Putamen (tissue), 1 donor: ENCODE measurements at places on chromosomes 3 and 15.

- no peak for DNase-seq
These were observed 126.1 kb upstream of the ABHD17C start for GRCh38 chr15:80568876-80569605.

DNA sequence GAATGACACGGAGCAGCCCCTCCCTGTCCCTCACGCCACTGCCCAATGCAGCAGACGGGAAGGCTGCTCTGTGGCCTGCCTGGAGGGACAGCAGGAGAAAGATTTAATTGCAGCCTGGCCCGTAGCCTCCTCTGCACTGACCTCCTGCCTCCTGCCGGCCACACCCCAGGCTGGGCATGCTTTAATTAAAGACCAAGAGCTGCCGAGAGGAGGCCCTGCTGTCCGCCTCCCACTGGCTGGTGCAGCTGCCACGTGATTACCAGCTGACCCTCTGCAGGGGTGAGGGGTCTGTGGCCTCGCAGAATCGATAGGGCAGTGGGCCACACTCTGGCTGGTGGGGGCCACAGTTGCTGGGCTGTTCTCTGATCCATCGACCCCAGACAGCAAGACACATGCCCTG, 100.2 kb upstream of the PRR23E start:
- DNase-seq, result no peak

- no peak for DNase-seq
These were observed 37.7 kb upstream of the KLHL25 start for GRCh38 chr15:85832394-85832793.

- no peak for DNase-seq
These were observed 394.6 kb upstream of the IL12A start for GRCh38 chr3:159593927-159594605.

DNA sequence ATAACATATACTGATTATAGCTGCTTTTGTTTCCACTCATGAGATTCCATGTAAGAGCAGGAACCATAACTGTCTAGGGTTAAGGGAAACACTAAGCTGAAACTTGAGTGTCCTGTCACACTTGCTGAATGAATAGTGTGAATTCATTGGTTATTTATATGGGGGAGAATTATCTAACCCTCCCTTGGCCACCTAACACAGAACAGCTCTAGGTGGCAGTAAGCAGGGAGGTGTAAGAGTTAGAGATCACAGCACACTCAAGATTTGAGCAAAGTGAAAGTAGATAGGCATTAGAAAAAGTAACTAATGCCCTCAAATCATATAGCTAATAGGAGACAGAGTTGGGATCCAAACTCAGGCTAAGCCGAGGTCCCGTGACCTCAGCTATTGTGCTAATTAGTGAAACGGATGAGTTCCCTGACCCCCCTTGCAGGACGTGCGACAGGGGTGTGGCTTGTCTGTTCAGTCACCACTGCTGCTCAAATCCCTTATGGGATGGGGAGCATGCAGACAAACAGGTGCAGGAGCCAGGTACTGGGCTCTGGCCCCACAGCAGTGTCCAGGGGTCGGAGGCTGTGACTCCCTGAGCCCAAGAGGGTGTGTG, 27.7 kb upstream of the ANO10 start:
- no peak for DNase-seq

DNA sequence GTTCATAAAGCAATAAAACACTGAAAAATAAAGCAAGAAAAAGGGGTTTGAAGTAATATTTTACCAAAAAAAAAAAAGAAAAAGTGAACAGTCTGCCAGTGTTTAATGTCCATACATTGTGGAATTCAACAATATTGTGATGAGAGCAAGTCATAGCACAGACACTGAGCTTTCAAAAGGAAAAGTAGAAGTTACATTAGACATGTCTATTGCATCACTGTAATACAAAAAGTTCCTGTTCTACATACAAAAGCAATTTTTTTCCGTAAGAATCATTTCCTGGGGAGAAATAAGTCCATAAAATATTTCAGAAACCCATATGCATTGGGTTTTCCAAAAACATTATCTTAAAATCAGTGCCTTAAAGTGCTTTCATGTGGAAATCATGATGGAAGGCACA, 11.8 kb upstream of the HDC start:
- DNase-seq, result no peak

GRCh38 chr15:47135267-47135666, 582.0 kb upstream of the SEMA6D start:
- DNase-seq, result no peak

GRCh38 chr3:34263101-34263621, 464.7 kb downstream of the PDCD6IP start:
- no peak for DNase-seq

GRCh38 chr3:42805141-42805821, 991 bp upstream of the HIGD1A start:
- DNase-seq, result peak; percentile 4

- DNase-seq, result no peak
These were observed 24.8 kb downstream of the TPM1 start for GRCh38 chr15:63067306-63067705.

GRCh38 chr3:125349556-125350165, 25.5 kb downstream of the ZNF148 start:
- no peak for DNase-seq

GRCh38 chr3:140384028-140384771, 293.7 kb upstream of the TRIM42 start:
- no peak for DNase-seq

DNA sequence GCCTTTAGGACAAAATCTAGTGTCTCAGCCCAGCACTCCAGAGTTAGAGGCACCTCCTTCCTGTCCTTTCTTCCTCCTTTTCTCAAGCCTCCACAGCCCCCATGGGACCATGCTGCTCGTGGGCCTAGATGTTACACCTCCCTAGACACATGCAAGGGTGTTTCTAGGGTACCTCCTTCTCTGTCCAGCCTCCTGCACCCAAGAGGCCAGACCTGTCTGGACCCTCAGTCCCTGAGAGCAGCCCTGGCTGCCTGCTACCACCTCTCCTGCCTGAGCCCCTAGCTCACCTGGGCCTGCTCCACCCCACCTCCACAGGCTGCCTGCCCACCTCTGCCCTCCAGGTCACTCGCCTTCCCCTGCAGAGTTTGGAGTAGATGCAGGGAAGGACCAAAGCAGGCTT, 5.2 kb downstream of the LOXL1 start:
- DNase-seq, result no peak

GRCh38 chr3:25899352-25900101, 109.6 kb downstream of the OXSM start:
- DNase-seq, result no peak

DNA sequence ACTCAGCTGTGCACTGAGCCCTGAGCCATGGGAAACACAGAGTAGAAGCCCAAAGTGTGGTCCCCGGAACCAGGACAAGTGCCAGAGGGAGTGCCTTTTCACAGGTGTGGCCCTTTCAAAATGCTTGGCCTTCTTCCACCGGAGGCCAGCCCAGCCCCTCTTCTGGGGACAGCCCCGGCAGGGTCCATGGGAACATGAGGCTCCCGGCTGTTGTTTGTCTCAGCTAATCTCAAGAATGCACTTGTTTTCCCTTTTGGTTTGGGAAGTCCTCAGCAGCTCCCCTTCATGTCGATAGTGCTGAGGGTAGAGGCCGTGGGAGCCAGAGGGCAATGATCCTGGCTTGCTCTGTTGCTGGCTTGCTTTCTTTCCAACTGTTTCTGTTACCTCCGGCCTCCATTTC, 91.1 kb upstream of the MRPS22 start:
- DNase-seq, result no peak

DNA sequence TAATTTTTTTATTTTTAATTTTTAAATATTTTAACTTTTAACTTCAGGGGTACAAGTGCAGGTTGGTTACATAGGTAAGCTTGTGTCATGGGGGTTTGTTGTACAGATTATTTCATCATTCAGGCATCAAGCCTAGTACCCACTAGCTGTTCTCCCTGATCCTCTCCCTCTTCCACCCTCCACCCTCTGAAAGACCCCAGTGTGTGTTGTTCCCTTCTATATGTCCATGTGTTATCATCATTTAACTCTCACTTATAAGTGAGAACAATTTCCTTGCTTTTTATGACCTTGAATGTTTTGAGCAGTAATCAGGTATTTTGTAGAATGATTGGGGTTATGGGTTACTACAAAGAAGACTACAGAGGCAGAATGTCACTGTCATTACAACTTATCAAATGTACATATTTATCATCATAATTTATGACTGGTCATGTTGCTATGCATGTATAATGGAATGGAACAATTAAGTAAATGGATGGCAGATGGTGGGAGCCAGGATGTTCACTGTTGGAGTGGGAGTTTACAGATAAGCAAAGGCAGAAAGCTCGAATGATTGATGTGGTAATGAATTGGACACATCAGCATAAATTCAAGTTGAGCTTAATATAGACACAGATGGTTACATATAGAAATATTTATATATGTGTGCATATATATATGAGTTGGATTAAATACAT, 563.8 kb upstream of the ROBO1 start:
- no peak for DNase-seq

DNA sequence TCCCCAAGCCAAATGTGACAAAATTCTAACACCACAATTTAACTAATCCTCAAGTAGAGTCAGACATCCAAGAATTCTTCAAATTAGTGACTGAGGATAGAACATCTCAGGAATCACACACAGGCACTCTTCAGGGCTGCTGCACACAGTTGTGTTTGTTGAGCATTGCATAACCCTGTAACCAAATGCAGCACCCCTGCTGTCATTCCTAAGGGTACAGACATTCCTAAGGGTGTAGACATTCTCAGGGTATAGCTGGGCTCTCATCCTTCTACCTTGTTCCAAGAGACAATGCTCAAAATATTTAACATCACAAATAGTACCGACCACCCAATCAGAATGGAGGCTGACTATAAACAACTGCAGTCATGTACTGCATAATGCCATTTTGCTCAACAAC, 107.1 kb upstream of the UBE2E2 start:
- DNase-seq, result no peak
